ENCODE measurements at places on chromosomes 2 and 18.

DNA sequence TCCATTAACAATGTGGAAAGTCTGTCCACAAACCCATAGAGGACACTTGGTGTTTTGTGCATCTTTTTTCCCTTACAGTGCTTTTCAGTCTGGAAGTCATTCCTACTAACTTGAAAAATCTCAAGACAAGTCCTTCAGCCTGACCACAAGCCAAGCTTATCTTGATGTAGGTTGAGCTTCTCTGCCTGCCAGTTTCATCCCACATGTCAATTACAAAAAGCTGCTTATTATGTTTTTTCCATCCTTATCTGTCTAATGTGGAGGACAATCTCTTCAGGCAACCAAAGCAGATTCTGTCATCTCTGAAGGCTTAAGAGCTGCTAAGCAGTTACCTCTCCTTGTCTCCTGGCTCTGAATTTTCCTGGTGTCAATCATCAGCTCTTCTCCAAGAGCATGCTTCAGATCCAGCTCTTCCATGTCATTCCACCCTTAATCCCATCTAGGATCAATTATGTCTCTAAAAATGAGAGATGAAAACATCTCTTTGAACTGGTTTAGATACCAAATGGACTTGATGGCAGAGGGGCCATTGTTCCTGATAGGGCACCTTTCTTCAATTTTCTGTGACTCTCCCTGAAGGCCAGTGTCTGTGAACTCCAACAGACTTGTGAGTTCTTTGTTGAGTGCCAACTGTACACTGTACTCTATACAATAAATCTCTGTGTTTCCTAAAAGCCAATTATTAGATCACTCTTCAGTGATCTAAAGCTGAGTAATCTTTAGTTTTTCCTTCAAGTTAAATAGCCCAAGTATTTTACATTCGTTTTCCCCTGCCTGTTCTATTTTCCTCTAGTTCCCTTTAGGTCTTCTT, 208.6 kb downstream of the RBM43 start:
- DNase-seq, result no peak
- H3K27ac ChIP-seq, result no peak overlapping the region
- no peaks in the 10 kb centered on the region for H3K4me1 ChIP-seq
- H3K4me3 ChIP-seq, result no peak overlapping the region

DNA sequence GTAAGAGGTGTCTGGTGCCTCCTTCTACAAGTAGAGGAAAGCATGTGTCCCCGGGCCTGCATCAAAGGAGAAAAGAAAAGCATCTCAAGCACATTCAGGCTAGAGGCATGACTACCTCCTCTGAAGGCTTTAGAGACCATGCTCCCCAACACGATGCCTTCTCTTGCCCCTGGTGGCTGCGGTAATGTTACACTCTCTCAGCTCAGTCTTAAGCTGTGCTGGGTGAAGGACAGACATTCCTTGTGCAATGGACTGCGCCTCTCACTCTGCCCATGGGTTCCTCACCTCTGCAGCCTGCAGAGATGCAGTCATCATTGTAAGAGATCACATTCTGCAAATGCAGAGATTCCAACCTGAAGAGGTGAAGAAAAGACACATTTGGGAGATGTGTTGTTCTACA, 148.2 kb upstream of the HNRNPA3 start:
- H3K36me3 ChIP-seq, result no peaks in the 10 kb centered on the region
- no peak overlapping the region for H3K4me3 ChIP-seq
- H3K27me3 ChIP-seq, result no peaks in the 10 kb centered on the region
- no peaks in the 10 kb centered on the region for H3K4me1 ChIP-seq

GRCh38 chr18:73136134-73136533, 268.3 kb upstream of the NETO1 start:
- DNase-seq, result no peak
- H3K27ac ChIP-seq, result no peak overlapping the region
- H3K27me3 ChIP-seq, result no peaks in the 10 kb centered on the region
- H3K4me1 ChIP-seq, result no peaks in the 10 kb centered on the region
- no peaks in the 10 kb centered on the region for H3K36me3 ChIP-seq

DNA sequence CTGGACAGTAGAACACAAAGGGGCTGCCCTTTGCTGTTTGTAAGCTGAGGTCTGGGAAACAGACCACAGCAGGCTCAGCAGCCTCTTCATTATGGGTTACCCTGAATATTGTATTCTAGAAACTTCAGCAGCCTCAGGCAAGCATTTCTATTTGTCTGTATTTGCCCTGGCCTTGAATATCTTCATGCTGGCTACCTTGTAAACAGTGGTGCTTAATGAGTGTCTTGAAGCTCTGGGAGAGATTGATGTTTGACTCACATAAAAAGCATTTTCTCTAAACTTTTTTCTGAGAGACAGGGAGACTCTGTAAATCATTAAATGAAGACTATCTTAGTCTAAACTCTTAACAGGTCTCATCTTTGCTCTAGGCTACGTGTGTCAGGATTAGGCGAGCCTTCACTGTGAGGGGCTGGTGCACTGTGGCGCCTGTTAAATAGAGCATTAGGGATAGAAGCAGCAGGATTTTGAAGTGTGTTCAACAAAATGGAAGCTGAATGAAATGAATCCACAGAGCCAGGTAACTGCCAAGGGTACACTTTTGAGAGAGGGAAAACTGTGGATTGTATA, 53.1 kb upstream of the MEX3C start:
- no peak overlapping the region for H3K4me3 ChIP-seq
- no peak overlapping the region for H3K27ac ChIP-seq
- no peaks in the 10 kb centered on the region for H3K27me3 ChIP-seq
- no peaks in the 10 kb centered on the region for H3K36me3 ChIP-seq
- no peaks in the 10 kb centered on the region for H3K4me1 ChIP-seq

- H3K4me1 ChIP-seq, result no peaks in the 10 kb centered on the region
- H3K4me3 ChIP-seq, result no peak overlapping the region
- no peak overlapping the region for H3K27ac ChIP-seq
- DNase-seq, result no peak
- H3K27me3 ChIP-seq, result no peaks in the 10 kb centered on the region
These were observed 29.1 kb upstream of the CSRNP3 start for GRCh38 chr2:165440367-165440766.

DNA sequence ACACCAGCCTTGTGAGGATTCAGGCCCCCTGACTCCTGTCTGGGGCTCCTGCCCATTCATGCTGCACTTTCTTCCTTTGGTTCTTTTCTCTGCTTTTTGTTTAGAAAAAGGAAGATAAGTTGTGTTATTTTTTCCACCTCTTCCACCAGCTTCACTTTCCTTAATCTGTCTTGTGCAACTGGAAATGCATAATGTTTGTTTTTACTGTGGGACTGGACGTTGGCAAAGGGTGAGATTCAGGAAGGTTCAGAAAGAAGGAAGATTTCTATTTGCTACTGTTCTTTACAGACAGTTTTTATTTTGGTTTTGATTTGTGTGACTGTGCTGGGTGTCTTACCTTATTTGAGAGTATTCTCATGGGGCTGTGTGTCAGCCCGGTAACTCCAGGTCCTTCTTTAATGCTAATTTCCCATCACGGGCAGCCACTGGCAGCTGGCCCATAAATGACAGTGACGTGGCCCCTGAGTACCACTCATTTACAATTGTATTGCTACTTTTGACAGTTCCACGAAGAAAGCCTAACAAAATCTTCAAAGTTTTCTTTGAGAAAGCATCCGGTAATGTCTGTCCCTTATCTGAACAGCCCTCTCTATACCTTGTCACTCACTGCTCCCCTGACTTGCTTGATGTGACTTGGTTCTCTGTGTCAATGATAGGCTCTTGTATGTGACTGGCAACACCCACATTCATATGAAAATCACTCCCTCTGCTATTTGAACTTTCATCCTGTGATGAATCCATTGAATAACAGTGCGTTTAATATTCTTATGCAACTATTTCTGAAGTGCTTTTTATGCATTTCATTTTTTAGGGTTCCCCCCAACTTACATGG, 32.7 kb downstream of the RHBDD1 start:
- DNase-seq, result no peak
- no peaks in the 10 kb centered on the region for H3K4me1 ChIP-seq
- no peaks in the 10 kb centered on the region for H3K27me3 ChIP-seq
- no peak overlapping the region for H3K27ac ChIP-seq

DNA sequence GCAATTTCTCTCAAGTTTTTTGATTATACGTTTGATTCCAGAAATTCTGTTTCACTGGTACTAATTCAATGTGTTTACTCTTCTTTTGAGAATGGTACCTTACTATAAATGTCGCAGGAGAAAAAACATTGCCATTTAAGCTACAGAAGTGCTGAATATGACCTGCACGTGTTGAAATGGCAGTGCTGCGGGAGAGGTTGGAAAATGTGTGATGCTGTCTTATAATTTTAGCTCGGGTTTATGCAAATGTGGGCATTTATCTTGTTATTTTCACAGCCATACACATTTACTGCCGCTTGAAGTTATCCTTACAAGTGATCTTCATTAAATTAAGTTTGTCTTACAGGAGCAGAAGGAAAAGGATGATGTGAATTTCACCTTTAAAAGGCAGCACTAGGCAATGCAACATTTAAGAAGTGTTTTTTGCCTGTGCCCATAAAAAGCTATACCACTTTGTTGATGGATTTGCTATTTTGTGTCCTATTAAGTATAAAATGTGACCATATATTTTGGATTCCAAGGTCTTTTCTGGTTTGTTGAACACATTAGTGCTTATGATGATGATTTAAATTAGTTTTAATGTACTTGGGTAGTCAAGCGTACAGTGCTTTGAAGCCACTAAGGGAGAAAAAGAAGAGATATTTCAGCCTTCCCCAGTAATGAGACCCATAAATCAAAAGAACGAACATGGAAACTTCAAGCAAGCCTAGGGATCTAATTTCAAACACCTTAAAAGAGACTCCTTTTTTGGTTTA, 112.1 kb downstream of the LTBP1 start:
- H3K4me1 ChIP-seq, result peaks cover 26% of the 10 kb centered on the region
- DNase-seq, result no peak
- no peaks in the 10 kb centered on the region for H3K36me3 ChIP-seq
- no peaks in the 10 kb centered on the region for H3K27me3 ChIP-seq
- H3K27ac ChIP-seq, result peak overlapping the region; percentile 79
- H3K4me3 ChIP-seq, result peak overlapping the region; percentile 64

GRCh38 chr2:186558512-186559276, 31.2 kb upstream of the ITGAV start:
- no peaks in the 10 kb centered on the region for H3K27me3 ChIP-seq
- no peaks in the 10 kb centered on the region for H3K36me3 ChIP-seq
- H3K27ac ChIP-seq, result no peak overlapping the region
- H3K4me1 ChIP-seq, result no peaks in the 10 kb centered on the region
